HS-27A (cell line): ENCODE measurements at places on chromosomes 11 and 22.

DNA sequence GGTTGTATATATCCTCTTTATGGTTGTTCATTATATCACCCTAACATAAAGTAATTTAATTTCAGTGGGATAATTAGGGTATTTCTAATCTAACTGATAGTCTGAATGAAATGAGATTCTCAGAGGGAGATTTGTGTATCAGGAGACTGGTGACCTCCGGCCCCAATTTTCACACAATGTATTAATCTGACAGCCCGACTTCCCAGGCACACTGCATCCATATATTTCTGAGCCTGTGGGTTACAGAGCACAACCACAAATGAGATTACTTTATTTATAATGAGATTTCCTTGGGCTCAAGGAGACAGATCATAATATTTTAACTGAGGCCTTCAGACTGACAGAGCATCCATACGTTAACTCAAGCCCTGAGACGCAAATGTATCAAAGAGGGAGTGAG, 125.9 kb downstream of the RCN1 start:
- no peak for DNase-seq

DNA sequence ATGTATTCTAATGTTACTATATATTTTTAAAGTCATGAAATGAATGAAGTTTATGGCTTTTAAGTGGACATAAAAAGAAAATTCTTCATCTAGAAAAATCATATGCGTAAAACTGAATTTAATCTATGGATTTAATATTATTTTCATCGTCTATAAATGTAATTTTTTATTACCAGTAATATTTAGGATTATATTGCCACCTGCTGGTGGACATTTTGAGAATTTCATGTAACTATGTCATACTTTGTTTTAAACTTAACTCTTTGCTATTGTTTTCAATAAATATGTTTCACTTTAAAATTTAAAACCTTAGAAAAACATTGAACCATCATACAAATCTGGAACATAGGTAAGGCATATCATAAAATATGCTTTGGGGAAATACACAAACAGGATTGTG, 66.5 kb upstream of the CEP126 start:
- DNase-seq = no peak

DNA sequence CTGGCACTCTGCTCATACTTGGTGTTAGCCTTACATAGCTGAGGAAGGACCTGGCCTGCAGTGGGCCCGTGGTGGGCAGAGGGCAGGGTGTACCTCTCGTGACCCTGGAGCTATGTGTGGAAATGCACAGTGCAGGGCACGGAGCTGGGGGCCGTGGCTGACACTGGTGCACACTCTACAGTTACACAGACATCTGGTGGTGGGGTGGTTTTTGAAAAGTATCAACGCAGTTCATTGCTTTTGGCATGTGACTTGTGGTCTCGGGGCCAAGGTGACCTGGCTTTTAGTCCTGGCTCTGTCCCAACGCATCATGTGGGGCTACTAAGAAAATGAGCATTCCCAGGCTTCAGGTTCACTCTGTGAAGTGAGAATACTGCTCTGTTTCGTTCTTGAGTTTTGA, 553.6 kb downstream of the NTM start:
- no peak for DNase-seq

GRCh38 chr22:46941968-46942798, 179.7 kb downstream of the TBC1D22A start:
- no peak for DNase-seq

- DNase-seq = no peak
These were observed 195.4 kb downstream of the DCDC1 start for GRCh38 chr11:31173926-31174680.

DNA sequence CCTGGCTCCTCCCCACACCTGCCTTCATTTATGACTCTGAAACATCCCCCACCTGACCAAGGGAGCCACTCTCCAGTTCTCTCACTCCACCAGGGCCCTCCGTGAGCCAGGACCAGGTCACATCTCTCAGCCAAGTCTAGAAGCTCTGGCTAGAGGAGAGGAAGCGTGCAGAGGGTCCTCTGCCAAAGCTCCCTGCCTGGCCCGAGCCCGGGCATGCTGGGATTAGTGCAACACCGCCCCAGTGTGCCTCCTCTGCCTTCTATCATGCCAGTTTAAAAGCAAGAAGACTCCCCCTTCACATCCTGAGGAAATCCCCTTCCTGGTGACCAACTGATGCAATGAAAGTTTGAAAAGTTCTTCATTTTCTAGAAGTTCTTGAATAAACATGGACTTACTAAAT, 23.5 kb downstream of the TP53AIP1 start:
- no peak for DNase-seq

GRCh38 chr11:16690086-16690485, 48.4 kb upstream of the C11orf58 start:
- DNase-seq = no peak

DNA sequence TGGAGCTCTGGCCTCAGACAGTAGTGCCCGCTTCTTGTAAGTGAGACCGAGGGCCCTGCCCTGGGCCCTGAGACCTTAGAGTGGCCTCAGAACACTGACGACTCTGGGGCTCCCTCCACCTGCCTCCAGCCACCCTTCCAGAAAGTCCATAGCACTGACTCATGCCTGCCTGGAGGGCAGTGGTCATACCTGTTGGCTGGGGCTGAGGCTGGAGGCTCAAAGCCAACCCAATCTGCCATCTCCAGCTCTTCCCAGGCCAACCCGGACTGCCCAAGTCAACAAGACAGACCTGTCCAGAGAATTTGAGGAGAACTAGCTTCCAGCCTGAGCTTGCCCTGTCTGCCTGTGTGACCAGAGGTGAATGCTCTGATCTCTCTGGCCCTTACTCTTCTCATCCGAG, 66.9 kb upstream of the TTLL12 start:
- DNase-seq = no peak

- DNase-seq = no peak
These were observed 36.3 kb downstream of the MMP7 start for GRCh38 chr11:102494216-102494615.

- no peak for DNase-seq
These were observed 126.2 kb downstream of the KCNQ1 start for GRCh38 chr11:2570841-2571597.

DNA sequence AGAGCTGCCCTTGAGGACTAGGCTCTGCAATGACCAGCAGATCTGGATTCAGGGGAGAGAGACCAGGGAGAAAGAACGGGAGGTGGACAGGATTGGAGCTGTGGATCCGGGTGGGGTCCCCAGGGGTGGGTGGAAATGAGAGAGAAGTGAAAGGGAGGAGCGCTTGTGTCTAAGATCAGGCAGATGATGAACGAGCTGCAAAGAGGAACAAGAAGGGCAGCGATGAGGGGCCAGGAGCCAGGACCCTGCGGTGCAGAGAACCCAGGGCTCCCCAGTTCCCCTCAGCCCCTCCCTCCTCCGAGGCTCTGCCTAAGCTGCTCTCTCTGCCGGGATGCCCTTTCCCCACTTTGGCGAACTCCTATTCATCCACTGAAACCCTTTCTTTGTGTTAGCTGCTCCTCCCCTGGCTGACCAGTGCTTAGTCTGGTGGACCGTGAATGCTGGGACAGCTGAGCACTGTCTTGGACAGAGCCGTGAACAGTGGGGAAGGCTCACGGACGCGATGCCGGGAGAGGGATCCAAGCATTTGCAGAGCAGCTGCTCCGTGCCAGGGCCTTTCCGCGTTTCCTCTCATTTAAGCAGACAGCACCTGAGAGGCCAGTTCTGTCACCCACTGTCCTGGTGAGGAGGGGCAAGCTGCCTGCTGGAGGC, 35.9 kb downstream of the SHISAL1 start:
- DNase-seq = no peak

DNA sequence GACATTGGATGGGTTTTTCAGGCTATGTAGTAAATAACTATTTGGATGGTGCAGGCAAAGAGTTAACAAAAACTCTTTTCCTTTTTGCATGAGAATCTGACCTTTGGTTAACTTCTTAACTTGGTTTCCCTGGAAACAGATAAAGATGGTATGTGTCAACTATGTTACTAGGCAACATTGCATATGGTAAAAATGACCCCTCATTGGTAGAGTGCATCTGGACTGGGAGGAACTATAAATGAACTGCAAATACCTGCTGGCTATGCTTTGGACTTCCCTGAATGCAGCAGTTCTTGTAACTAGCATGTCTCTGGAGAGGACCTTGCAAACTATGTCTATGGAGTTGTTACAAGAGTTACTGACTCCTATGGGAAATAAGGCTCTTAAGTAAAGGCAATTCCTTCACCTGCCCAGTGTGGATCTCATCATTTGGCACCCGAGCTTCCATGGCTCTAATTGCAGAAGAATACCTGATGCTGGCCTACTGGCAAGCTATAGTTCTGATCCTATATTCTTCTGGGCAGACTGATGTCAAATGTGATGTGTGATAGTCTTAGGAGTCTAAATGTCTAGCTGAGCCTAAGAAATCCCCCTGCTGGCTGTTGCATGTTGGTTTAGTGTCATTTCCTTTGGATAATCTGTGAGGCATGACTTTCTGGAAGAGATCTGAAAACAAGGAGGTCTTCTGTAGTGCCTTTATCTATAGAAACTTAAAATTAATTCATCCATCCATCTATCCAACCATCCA, 126.7 kb upstream of the MTMR2 start:
- DNase-seq = no peak

- DNase-seq = no peak
These were observed 15.3 kb upstream of the RAB30 start for GRCh38 chr11:83087035-83087434.

DNA sequence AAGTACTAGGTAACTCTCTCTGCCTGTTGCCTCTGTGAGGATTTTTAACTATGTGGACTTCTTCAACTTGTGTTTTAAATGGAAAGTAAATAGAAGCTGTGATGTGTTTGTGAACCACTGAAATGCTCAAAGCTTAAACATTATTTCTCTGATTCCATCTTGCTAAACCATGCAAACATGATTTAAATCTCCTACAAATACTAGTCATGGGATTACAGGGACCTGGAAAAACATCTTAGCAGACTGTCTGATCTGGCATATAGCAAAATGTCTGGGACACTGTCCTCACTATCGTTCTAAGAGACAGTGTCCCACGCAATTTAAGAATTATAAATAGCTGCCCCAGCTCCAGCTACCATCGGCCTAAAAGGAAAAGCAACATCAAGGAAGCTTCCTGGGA, 914.5 kb upstream of the FAT3 start:
- DNase-seq = no peak

DNA sequence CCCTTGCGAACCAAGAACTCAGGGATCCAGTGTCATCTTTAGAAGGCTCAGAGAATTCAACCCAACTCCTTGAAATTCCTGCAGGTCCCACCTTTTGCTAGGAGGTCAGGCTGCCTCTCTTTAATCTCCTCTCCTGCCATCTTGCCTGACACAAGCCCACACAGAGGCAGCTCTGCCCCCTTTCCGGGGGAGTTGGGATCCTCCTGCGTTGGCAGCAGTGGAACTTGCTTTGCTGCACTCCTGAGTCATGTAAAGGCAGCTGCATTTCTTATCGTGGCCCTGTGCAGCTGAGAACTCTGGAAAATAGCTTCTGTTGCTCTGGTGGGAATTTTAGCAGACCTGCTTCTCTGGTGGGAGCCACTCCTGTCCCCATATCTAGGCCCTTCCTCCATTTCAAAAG, 142.3 kb upstream of the TBCEL start:
- DNase-seq = no peak

- DNase-seq = no peak
These were observed 45.7 kb downstream of the TRIOBP start for GRCh38 chr22:37742376-37743171.

DNA sequence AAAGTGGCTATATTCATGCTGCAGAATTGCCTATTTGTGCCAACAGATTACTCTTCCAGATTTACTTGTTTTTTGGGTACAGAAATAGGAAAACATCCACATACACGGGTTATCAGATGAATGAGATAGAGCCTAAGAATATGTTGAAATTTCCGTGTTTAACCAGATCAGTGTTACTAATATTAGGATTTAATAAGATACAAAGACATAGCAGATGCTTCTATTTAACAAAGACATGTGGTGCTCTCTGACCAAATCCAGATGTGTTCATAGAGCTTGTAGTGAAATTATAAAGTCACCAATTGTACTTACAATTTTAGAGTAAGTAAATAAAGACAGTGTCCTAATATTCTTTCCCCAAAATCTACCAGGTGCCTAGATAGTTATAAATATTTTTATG, 208.0 kb downstream of the CASP12 start:
- DNase-seq = no peak

DNA sequence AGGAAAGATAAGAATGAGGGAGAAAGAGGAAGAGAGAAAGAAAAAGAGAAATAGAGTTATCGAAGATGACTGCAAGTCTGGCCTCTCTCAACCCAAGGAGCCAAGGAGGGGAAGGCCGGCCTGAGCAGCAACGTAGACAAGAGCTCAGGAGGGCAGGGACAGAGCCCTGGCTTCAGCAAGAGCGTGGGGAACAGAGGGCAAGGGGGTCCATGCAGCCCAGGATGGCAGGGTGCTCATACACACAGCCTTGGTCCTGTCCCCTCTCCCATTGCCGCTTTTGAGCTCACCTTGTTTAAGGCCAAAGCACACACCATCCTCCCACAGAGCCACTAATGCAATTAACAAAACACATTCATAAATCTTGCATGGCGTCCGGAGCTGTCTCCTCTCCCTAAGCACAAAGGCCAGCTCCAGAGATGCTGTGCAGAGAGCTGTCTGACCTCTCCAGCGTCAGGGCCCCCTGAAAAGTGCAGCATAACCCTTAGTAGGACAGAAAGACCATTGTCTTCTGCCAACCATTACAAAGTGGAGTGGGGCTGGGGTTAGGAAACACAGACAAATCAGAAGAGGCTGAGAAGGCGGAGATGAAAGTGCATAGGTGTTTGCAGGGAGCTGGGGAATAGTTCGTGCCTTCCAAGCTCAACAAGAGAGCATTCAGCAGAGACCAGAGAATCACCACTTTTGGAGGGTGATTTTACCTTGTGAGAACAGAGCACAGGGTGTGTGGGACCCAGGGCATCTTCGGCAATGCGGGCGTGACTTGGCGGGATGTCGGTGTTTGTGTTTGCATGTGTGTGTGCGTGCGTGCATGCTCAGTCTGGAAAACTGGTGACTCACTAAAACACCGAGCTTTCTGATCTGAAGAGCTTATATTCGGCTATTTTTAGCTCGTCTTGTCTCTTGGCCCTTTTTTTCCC, 28.2 kb upstream of the JAM3 start:
- no peak for DNase-seq

DNA sequence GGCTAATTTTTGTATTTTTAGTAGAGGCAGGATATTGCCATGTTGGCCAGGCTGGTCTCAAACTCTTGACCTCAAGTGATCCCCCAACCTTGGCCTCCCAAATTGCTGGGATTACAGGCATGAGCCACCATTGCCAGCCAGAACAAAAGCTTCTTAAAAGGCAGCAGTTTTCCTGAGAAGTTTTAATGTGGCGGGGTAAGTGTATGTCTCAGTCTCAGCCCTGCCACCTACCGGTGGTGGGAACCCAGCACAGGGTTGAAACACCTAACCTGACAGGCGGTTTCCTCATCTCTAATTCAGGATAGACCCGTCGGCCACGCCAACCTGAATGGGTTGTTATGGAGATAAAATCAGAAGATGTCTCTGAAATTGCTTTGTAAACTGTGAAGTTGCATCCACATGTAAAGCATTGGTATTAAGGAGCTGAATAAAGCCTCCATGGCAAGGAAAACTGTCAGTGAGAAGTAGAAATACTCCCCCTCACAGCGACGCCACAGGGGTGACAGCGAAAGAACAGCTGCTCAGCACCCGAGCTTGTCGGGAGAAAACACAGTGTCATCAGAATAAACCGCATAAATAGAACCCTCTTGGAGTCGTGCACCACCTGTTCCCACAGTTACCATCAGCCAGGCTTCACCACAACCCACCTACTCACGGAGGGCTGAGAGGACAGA, 165.9 kb upstream of the NCAM1 start:
- DNase-seq = no peak

- no peak for DNase-seq
These were observed 79.7 kb downstream of the DGCR2 start for GRCh38 chr22:19042285-19043120.
